ENCODE measurements at places on chromosomes 4 and X.

GRCh38 chr4:147891476-147892115 lies 159.7 kb downstream of the ARHGAP10 start:
- DNase-seq = no peak

DNA sequence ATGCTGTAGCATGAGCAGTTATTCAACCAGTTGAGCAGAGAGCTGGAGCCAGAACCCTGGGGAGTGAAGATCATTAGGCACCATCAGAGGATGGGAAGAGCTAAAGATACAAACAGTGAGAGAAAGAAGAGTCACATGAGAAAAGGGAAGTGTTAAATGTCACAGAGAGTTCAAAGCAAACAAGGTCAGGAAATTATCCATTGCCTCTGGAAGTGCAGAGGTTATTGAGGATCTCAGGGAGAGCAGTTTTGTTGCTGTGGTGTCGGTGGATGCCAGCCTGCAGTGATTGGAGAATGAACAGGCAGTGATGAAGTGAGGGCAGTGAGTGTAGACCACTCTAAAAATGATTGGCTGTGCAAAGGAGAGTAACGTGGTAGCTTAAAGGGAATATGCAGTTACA lies 17.7 kb downstream of the SPARCL1 start:
- no peak for DNase-seq

GRCh38 chr4:40687676-40688389 lies 58.2 kb upstream of the RBM47 start:
- no peak for DNase-seq

- no peak for DNase-seq
Measured at GRCh38 chr4:1831331-1831730, 24.6 kb downstream of the LETM1 start.

GRCh38 chrX:30680618-30681017 lies 27.4 kb downstream of the GK start:
- no peak for DNase-seq

DNA sequence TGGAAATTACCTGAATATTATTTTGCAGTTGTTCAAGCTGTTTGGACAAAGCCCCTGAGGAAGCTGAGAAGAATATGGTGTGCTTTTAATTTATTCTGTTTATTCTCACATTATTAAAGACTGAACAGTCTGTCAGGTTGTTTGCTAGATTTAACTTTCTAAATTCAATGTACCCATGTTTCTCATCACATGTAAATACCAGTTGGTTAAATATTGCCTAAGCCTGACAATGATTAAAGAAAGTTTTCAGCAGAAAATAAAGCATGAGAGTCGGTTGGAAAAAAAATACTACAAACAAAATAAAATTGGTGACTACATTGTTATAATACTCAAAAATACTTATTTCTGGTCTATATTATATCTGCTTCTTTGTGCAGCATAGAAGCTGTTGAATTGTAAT lies 1974.7 kb downstream of the ARAP2 start:
- DNase-seq = no peak
